ENCODE measurements at places on chromosomes 1 and 21.

- DNase-seq, result no peak
Observed at GRCh38 chr1:94856004-94856403, 35.8 kb downstream of the SLC44A3 start.

GRCh38 chr1:175129997-175130648 lies 62.5 kb downstream of the KIAA0040 start:
- peak; percentile 48 for DNase-seq

DNA sequence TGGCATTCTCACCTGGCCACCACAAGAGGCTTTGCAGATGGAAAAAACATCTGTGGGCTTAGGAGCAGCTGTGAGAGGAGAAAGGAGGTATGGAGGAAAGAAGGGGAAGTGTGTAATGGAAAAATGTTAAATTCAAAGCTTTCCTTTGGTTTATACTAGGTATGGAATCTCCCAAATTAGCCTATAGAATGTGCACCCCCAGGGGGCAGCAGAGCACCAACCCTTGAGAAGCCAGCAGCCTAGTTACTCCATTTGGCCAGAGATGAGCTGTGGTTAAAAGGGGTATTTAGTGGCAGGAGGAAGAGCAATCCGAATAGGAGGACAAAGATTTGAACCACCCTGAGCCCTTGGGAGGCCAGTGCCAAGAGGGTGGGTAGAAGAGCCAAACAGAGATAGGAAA lies 97.5 kb upstream of the CTTNBP2NL start:
- DNase-seq, result peak; percentile 71

- no peak for DNase-seq
Observed at GRCh38 chr1:227745568-227746265, 10.5 kb downstream of the SNAP47 start.
